Endothelial cell of umbilical vein (primary cell): ENCODE measurements at places on chromosomes 5 and 9. TPM values are rescaled to one million over a fixed set of nuclear protein-coding genes. Genes with fewer than 3 reads are reported as not detected.

- H3K27ac ChIP-seq: no peak overlapping the region
- no peaks in the 10 kb centered on the region for H3K4me1 ChIP-seq
- H3K36me3 ChIP-seq: no peaks in the 10 kb centered on the region
- no peaks in the 10 kb centered on the region for H3K27me3 ChIP-seq
- no peak for DNase-seq
- H3K4me3 ChIP-seq: no peak overlapping the region
These were observed 136.2 kb upstream of the LPCAT1 start for GRCh38 chr5:1660001-1660400.

Gene LCN2
- not detected in 2 replicates for total RNA-seq

DNA sequence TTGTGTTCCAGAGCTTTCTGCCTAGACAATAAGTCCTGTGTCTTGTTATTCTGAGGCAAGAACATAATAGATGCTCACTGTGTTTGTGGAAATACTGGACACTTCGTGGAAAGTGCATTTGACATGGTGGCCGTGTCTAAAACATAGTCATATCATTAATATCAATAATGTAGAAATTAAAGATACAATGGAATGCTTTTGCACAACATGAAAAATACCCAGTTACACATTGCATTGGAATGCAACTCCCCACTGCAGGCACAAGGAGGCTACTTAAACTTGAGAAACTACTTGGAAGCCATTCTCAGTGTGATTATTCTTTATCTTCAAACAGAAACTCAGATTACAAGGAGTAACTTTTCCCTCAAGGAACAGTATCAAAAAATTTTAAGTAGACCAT is 145.3 kb upstream of the ZNF462 start:
- H3K4me1 ChIP-seq: no peaks in the 10 kb centered on the region
- peak; percentile 12 for DNase-seq
- no peak overlapping the region for H3K4me3 ChIP-seq
- no peaks in the 10 kb centered on the region for H3K36me3 ChIP-seq

GRCh38 chr5:67204821-67205220 is 8.2 kb upstream of the CD180 start:
- DNase-seq: no peak
- H3K27ac ChIP-seq: no peak overlapping the region
- H3K36me3 ChIP-seq: no peaks in the 10 kb centered on the region

DNA sequence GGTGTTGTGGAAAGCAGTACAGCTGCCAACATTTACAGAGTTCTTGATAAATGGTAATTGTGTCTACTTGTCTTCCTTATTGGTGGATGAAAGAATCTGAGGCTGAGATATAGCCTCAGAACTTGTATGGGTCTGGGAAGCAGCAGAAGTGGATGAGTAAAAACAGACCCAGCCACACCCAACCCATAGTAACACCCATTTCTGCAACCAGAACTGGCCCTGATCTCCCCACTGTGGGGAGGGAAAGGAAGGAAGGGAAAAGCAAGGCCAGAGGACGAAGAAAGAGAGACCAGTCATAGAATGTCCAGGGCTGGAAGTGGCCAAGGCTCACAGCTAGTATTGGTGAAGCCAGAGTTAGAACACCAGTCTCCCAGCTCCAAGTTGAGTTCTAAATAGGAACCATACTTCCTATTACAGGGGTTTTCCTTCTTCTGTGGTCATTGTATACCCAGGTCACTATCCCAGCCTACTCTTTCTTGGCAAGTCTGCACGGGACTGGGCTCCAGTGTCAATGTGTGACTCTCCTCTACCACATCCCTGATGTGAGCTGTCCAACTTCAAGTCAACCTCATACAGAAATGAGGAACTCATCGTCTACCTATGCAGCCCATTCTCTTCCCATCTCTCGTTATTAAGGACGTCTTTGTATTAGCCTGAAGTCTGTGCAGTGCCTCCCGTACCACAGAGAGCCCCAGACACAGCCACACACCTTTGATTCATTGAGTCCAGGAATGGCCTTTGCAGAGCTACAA is 35.9 kb downstream of the ITK start:
- H3K36me3 ChIP-seq: no peaks in the 10 kb centered on the region
- DNase-seq: no peak
- no peaks in the 10 kb centered on the region for H3K4me1 ChIP-seq
- no peaks in the 10 kb centered on the region for H3K27me3 ChIP-seq
- no peak overlapping the region for H3K4me3 ChIP-seq
